SIG-M5 (cell line): ENCODE measurements at places on chromosomes 5 and 9.

- DNase-seq = no peak
Measured at GRCh38 chr9:37944266-37944650, 40.3 kb upstream of the SLC25A51 start.

GRCh38 chr5:60841361-60841760, 2.7 kb downstream of the ELOVL7 start:
- no peak for DNase-seq

GRCh38 chr5:165620394-165620793, 2115.0 kb downstream of the MAT2B start:
- DNase-seq = no peak

GRCh38 chr5:158588617-158589016, 511.1 kb downstream of the EBF1 start:
- DNase-seq = no peak

DNA sequence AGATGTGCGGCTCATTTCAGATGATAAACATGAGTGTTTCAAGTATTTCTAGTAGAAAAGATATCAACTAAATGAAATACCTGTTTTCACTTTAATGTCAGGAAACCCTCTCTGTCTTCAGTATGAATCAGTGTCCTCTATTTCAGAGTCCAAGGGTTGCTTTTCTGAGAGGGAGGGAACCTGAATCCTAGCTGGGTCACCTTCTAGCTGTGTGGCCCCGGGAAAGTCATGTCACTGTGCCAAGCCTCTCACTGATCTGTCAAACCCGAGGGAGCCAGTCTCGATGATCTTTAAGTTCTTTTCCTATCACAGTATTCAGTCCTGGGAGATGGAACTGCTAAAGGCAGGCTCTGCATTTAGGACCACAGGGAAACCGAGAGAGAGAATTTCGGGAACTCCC, 258.9 kb downstream of the NTRK2 start:
- no peak for DNase-seq

DNA sequence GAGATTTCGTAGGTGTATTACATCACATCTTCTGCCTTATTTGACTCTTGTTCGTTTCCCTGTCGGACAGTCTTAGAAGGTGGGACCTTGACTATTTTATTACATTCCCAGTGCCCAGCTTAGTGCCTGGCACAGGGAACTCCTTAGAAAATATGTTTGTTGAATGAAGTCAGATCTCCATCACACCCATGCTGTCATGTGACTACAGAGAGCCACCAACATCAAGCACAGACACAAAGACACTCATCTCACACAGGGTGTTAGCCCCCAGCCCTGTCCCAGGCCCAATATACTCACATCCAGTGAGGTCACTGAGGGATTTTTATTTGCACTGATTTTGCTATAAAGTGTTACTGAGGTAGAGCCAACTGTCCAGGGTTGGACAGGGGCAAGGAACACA, 692 bp upstream of the SRA1 start:
- DNase-seq = no peak

GRCh38 chr9:99485459-99485858, 263.4 kb downstream of the SEC61B start:
- no peak for DNase-seq

GRCh38 chr5:95555553-95555952, 652 bp downstream of the ARSK start:
- DNase-seq = no peak
